Motor neuron (in vitro differentiated cells): ENCODE measurements at places on chromosomes 13 and 19.

- no peak for ATAC-seq
Measured at GRCh38 chr13:74530011-74530410, 395.8 kb upstream of the KLF12 start.

GRCh38 chr19:3547301-3547731 lies 8.3 kb downstream of the TEKTIP1 start:
- no peak for ATAC-seq

DNA sequence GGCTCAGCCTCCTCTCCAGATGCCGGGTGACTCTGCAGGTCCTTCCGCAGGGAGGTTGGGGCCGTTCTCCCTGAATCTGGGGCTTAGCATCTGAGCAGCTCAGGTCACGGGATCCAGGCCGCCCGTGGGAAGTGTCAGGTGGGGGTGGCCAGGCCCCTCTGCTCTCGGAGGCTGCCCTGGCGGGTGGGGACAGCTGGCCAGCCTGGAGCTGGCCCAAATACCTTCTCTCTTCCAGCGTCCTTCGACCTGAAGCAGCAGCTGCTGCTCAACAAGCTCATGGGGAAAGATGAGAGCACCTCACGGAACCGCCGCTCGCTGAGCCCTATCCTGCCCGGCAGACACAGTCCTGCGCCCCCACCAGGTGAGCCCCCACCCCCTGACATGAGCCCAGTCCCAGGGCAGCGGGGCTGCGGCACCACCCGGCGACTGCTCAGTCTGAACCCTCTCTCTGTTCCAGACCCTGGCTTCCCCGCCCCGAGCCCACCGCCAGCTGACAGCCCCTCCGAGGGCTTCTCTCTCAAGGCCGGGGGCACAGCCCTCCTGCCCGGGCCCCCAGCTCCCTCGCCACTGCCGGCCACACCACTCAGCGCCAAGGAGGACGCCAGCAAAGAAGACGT lies 19.1 kb downstream of the PEX11G start:
- ATAC-seq, result no peak

DNA sequence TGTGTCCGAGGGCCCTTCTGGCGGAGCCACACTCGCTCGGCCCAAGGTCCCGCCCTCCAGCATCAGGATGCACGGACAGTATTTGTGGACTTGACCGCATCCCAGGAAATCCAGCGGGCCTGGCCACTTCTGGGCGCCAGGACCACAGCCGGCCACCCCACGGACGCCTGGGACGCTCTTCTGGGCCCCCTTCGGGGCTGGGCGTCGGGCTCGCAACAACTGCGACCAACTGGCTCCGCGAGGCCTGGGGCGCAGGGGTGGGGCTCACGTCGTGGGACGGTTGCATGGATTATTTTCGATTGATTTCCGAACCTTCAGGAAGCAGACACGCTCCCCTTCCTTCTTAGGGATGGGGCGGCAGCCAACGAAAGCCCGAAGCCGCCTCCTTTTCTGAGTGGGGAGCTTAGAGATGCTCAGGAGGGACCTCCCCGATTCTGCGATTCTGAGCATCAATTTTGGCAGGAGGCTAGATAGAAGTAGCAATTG lies 521 bp upstream of the NUP58 start:
- ATAC-seq, result peak; percentile 15

- no peak for ATAC-seq
Measured at GRCh38 chr19:42173695-42174094, 41.4 kb upstream of the POU2F2 start.

DNA sequence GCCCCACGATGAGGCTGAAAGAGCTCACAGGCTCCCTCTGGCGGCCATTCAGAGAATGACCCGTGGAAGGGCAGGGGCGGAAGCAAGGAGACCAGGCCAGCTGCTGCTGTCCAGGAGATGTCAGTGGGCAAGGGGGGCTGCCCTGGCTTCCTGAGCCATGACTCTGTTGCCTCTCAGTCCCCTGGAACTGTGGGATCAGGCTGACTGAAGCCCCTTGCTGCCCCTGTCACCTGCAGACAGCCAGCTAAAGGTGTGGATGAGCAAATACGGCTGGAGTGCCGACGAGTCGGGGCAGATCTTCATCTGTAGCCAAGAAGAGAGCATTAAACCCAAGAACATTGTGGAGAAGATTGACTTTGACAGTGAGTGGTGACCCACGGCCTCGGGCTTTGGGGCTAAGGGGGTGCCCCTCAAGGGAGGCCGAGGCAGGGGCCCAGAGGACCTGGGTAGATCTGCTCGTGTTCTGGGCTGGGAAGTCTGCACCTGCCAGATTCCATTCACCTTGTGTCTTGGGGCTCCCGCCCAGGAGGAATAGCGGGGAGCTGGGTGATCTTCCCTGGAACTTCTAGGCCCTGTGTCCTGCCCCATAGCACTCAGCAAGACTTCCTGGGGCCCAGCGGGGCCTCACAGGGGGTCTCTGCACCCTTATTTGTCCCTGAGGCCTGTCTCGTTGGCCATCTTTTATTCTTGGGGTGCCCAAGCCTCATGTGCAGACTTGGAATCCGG lies 12.5 kb upstream of the ACTN4 start:
- ATAC-seq, result peak; percentile 33
